ENCODE measurements at places on chromosomes 7 and 10. TPM values are rescaled to one million over a fixed set of nuclear protein-coding genes. Genes with fewer than 3 reads are reported as not detected.

PAX4 gene
- total RNA-seq = not detected

PSMC2 gene
- 325 TPM for total RNA-seq

CCDC172 gene
- total RNA-seq = not detected

MYOZ1 gene
- not detected for total RNA-seq

CNTNAP2 gene
- total RNA-seq = not detected

SKIDA1 gene
- total RNA-seq = 0.63 TPM

CFAP46 gene
- total RNA-seq = not detected

EXOC6 gene
- 4.3 TPM for total RNA-seq

DPYSL4 gene
- total RNA-seq = 22.4 TPM

HECW1 gene
- total RNA-seq = not detected

ZNF716 gene
- total RNA-seq = not detected

NKX1-2 gene
- total RNA-seq = not detected

CAMK1D gene
- total RNA-seq = 0.45 TPM

ASIC3 gene
- total RNA-seq = 2.2 TPM

PURB gene
- total RNA-seq = 41.9 TPM

WDR86 gene
- not detected for total RNA-seq

AKR1C8 gene
- not detected for total RNA-seq

SH2B2 gene
- total RNA-seq = 25.8 TPM

HSPA12A gene
- total RNA-seq = 3.6 TPM

AGBL3 gene
- total RNA-seq = 1.0 TPM

LDB3 gene
- 0.06 TPM for total RNA-seq

ZNF365 gene
- 6.2 TPM for total RNA-seq

CYP26C1 gene
- total RNA-seq = not detected

GPR37 gene
- not detected for total RNA-seq

GRM3 gene
- total RNA-seq = not detected

ZNF727 gene
- not detected for total RNA-seq

MKX gene
- total RNA-seq = not detected

OLAH gene
- total RNA-seq = 2.6 TPM

ANKRD1 gene
- 251 TPM for total RNA-seq

Measured in LHCN-M2 (cell line).